ENCODE measurements at places on chromosomes 6 and 20.

DNA sequence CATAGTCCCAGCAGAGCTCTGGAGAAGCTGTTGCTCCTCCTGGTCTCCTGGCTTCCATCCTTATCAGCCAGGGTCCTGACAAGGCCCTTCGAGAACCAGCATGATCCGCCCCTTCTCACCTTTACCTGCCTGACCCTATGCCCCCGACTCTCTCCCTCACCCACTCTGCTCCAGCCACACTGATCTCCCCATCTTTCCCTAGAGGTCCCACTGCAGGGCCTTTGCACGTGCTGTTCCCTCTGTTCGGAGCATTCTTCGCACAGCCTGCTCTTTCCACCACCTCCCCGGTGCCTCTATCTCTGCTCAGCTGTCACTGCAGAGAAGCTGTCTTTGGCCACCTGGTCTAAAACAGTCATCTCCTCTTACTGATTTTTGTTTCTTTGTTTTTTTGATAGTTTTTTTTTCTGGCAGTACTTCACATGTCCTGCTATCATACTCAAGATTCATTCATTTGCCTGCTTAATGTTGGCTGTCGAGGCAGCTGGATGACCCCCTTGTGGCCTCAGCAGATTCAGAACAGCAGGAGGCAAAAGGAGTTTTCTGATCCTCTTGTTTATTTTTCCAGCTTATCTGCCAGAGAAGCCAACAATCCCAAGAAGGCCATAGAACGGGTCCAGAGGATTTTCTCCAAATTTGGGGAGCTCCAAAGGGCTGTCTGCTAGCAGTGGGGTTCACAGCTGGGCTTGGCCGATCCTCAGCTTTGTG, 1.6 kb upstream of the PTGIS start:
- no peak for DNase-seq

- no peak for DNase-seq
Observed at GRCh38 chr6:6604566-6604965, 16.0 kb downstream of the LY86 start.

DNA sequence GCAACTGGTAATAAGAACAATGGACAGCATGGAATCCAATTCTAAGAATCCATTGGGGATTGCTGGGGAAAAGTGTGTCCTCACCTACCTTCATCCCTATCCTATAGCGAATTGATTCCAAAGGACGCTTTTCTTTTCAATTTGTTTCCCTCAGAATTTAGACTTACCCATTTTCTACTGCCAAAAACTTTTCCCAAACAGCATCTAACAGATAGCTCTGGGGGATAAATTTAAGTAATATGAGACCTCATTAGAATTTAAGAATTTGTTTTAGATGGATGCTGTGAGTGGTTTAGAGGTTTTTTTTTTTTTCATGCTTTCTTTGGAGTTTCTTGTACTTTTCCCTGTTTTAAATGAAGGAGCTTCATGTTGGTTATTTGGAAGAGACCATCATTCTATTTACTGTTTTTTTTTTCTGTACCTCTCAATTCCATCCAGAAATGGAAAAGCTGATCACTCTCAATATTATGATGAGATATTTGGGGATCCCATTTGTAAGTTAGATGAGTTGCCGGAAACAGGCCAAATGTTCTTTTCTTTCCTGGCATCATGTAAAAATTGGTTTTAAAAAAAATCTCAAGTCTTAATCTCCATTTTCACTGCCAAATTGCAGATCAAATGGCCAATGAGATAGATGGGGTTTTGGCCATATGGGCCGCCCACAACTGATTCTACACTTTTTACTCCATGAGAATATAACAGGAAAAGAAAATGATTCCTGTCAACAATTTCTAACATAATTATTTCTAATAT, 105.7 kb downstream of the BCAS1 start:
- no peak for DNase-seq

DNA sequence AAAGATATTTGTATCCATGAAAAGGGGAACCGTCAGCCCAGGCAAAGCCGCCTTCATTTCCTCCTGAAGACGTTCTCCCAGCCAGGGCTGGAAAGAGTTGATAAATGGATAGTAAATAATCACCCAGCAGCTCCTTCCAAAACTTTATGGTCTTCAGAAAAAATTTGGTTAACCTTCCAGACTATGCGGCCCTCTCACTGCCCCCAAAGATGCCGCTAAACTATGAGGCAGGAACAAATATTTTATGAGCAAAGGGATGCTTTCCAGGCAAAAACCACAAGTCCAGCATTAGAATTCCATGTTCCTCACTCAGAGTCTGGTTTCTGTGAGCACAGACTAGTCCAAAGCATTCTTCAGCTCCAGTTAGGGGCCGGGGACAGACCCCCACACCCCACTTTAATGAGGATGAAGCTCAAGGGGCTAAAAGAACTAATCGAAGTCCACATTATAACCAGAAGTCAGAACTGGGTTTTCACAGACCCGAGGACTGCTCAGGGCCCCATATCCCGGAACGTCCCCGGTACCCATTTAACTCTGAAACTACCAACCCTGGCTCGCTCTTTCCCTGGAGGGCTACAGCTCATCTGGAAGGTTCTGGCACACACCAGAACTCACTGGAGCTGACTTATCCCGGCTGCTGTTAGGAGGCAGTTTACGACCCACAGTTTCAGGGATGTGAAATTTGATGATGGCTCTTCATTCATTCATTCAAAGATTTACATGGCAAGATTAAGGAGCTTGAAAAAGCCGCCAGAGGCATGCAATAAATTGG, 29.4 kb downstream of the BMP7 start:
- no peak for DNase-seq

- no peak for DNase-seq
Observed at GRCh38 chr6:129860908-129861665, at the start of gene TMEM244. TSS of gene TMEM244 (minus strand) at chr6:129861315. CDS start at chr6:129861188, 127 bp downstream.

DNA sequence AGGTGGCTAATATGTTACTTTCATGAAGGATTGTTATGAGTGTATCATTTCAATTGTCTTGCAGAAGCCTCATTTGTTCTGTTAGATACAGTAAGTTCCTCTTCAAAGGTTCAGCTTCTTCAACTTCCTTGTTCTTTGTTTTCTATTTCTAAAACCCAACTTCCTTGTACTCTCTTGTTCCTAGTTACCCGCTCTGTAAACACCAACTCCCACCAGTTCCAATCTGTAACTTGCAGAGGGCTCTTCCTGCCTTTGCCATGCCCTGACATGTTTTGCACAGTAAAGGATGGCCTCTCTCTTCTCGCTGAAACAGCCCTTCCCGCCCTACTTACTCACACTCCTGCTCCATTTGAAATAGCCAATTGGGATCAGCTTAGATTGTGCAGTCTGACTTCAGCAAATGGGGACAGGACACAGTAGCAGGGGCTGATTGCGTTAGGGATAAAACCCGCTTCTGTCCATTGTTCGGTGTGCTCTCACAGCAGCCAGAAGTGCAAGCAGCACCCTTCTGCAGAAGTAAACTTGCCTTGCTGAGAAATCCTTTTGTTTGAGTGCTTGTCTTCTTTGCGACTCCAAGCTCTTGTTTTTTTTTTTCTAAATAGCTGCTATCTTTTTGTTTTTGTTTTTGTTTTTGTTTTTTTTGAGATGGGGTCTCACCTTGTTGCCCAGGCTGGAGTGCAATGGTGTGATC, 45.9 kb upstream of the POU5F1 start:
- no peak for DNase-seq

GRCh38 chr20:3751675-3752385, 15.7 kb downstream of the ADISSP start:
- DNase-seq, result no peak

DNA sequence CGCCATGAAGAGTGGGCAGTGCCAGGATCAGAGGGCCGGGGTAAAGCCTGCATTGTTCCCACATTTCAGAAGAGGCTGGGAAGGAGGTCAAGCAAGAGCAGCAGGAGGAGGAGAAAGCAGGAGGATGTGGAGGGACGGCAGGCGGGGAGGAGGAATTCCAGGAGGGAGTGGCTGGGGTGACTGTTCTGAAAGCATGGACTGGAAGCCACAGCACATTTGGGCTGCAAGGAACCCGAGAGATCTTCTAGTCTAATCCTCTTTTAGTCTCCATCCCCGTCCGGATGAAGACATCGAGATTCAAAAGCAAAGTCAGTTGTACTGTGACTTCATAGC, 76.9 kb downstream of the FAM50B start:
- DNase-seq, result no peak

DNA sequence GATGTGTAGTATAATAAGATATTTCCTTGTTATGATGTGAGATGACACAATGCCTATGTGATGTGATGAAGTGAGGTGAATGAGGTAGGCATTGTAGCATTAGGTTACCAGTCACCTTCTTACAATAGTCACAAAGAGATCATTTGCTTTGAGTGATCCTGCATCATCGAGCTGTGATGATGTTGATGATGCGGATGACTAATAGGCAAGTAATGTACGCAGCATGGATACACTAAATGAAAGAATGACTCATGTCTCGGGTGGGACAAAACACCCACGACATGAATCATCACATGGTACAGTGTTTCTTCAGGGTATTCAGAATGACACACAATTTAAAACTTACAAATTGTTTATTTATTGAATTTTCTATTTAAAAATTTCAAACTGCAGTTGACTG, 806.3 kb upstream of the GJE1 start:
- no peak for DNase-seq

GRCh38 chr20:22928679-22929078, 106.4 kb upstream of the SSTR4 start:
- no peak for DNase-seq

- DNase-seq, result no peak
Observed at GRCh38 chr20:9172851-9173250, 104.0 kb downstream of the PLCB4 start.

- no peak for DNase-seq
Observed at GRCh38 chr6:84921891-84922290, 157.5 kb upstream of the TBX18 start.

GRCh38 chr6:81455641-81456040, 296.8 kb downstream of the TENT5A start:
- DNase-seq, result no peak

GRCh38 chr6:125262016-125263013, 39.5 kb downstream of the HDDC2 start:
- no peak for DNase-seq

- no peak for DNase-seq
Observed at GRCh38 chr6:137677709-137678108, 183.5 kb upstream of the OLIG3 start.

All from esophagus squamous epithelium (tissue), 5 donors.